ENCODE measurements at places on chromosomes 1 and 21.

- peak; percentile 30 for DNase-seq
Observed at GRCh38 chr1:173866413-173867115, 1.2 kb downstream of the GAS5 start.

- DNase-seq: no peak
Observed at GRCh38 chr1:200053091-200053490, 25.6 kb downstream of the NR5A2 start.

GRCh38 chr1:47875036-47875435, 122.1 kb downstream of the TRABD2B start:
- no peak for DNase-seq

DNA sequence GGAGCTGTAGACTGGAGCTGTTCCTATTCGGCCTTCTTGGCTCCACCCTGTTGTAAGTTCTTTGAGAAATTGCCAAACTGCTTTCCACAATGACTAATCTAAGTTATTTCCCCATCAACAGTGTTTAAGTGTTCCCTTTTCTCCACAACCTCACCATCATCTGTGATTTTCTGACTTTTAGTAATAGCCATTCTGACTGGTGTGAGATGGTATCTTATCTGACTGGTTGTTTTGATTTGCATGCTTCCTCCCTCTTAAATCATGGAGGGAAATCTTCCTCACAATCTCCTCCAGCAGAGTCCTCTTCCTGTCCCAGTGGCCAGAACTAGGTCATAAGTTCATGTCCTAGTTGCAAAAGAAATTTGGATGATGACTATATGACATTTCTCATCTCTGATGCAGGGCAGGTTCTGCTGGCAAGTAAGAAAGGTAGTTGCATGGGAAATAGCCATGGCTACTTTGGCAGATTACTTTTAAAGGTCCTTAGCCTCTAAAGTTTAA, 294.0 kb downstream of the LRRC40 start:
- DNase-seq: peak; percentile 74

DNA sequence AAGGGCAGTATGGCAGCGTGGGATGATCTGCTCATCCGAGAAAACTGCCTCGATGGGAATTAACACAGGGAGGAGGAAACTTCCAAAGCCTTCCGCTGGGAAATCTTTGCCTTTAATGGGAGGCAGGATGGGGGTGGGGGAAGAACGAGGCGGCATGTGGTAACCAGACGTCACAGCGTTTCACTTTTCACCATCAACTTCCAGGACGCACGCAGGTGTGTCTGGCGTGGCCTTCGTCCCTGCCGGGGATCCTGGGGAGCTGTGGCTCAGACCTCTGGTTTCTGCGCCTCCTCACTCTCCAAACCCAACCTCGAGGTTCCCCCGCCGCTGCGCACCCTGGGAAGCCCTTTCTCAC, 282 bp downstream of the RSPH1 start:
- DNase-seq: no peak

- no peak for DNase-seq
Observed at GRCh38 chr1:7592120-7592798, 178.8 kb upstream of the VAMP3 start.

- DNase-seq: no peak
Observed at GRCh38 chr1:34831721-34832246, 27.8 kb downstream of the SMIM12 start.

- peak; percentile 21 for DNase-seq
Observed at GRCh38 chr1:143720087-143721023, 251.4 kb downstream of the FAM72C start.

GRCh38 chr21:42251654-42252324, 32.8 kb downstream of the ABCG1 start:
- DNase-seq: no peak

DNA sequence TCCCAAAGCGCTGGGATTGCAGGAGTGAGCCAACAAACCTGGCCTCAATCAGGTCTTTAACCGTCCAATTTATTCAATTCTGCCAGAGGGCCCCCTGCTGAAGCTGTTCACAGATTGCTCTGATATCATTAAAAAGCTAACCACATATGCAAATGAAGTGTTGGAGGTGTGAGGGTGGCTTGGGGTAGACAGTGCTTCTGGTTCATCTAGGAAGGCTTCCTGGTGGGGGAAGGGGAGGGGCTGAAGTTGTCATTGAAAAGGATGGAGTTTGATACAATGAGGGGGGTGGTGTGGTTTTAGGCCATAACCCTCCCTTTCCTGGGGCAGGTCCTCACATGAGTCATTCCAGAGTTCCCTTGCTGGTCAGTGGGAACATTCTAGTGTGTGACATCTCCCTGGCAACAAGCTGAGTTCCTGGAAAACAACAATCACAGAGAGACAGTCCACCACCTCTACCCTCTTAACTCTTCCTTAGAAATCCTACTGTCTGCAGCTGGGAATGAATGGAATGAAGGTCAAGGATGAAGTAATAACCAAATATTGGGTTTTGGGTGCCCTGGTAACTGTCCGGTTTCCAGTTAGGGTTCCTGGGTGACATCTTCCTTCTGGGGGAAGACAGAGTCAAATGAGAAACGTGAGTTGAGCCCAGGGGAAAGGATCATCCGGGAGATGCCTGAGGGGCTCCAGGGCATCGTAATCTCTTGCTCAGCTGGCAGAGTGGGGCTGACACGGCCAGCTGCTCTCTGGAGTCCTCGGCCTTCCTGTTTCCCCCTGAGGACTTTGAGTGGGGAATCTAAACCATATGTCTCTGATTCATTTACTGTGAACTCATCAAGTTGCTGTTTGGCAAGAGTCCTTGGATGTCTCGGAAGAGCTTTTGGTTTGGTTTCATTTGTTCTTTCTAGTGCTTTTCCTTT, 32.2 kb downstream of the BATF3 start:
- peak; percentile 90 for DNase-seq

- no peak for DNase-seq
Observed at GRCh38 chr1:151478140-151478812, 19.0 kb upstream of the POGZ start.

- DNase-seq: peak; percentile 39
Observed at GRCh38 chr1:242605521-242605920, 81.0 kb upstream of the PLD5 start.

All from MCF 10A (cell line).